Stimulated activated CD8-positive, alpha-beta memory T cell treated with anti-CD3 and anti-CD28 coated beads, Interleukin-15, amount 100 ng/mL, for 4 hours (primary cell): ENCODE measurements at places on chromosomes 4 and X.

DNA sequence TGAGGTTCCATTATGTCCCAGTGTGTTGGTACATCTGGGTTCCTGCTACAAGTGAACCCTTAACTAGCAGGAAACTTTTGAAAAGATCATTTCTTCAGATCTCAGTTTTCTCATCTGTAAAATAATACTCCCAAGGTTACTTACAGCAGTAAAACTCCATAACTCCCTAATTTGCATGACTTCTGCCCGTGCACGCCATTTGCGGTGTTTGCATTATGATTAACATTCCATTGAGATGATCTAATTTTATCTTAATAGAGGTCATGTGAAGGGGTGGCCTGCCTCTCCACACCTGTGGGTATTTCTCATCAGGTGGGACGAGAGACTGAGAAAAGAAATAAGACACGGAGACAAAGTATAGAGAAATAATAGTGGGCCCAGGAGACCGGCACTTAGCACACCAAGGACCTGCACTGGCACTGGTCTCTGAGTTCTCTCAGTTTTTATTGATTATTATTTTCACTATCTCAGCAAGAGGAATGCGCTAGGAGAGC is 219.8 kb downstream of the TLL1 start:
- DNase-seq = no peak

DNA sequence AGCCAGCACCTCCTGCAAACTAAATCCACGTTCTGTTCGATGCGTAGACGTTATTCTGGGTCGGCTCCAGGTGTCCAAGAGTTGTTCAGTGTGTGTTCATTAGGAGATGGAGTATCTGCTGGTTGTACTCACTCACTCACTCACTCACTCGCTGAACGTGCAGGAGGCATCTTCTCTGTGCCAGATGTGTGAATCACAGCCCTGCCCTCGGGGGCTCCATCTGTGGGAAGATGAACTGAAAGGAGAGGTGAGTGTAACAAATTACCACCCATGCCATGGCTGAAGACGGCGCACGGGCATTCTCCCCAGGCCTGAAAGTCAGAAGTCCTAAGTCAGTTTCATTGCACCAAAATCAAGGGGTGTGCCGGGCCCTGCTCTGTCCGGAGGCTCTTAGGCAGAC is 16.1 kb downstream of the NSG1 start:
- DNase-seq = no peak

- no peak for DNase-seq
Measured at GRCh38 chr4:138135610-138136009, 106.5 kb downstream of the SLC7A11 start.

- no peak for DNase-seq
Measured at GRCh38 chr4:145623831-145624230, 4.6 kb downstream of the MMAA start.
